Activated CD8-positive, alpha-beta memory T cell treated with anti-CD3 and anti-CD28 coated beads for 4 hours (primary cell): ENCODE measurements at places on chromosomes 1 and 21.

DNA sequence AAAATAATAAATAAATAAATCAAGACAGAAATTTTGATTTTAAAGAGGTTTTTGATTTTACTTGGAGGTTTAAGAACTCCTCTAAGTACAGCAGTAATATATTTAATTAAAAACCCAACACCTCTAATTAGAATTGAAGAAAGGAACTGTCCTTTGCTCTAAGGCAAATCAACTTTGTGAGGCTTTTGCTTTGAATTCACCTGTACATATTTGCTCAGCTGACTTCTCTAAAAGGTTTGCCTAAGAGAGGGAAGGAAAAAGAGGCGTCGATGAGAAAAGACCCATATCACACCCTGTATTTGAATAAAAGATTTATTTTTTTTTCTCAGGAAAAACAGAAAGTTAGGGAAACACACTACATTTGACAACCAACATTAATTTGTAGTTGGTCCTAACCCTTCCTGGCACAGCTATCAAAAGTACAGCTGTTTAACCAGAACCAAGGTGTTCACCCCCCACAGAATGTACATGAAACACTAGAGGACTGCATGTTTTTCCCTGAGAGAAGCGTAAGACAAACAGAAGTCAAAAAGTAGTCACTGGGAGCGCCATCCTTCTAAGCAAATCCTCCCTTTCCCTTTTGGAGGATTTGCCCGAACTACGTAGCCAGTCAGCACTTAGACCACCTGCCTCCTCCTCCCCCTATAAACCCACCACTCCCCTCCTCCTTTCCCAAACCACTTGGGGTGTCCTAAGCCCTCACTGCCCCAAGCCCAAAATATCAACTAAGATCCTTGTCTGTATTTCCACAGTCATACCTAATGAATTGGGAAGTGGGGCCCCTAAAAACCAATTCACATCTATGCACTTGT lies 4.9 kb downstream of the MCL1 start:
- no peak for DNase-seq

- no peak for DNase-seq
These were observed 43.4 kb downstream of the WASF2 start for GRCh38 chr1:27446496-27447020.

DNA sequence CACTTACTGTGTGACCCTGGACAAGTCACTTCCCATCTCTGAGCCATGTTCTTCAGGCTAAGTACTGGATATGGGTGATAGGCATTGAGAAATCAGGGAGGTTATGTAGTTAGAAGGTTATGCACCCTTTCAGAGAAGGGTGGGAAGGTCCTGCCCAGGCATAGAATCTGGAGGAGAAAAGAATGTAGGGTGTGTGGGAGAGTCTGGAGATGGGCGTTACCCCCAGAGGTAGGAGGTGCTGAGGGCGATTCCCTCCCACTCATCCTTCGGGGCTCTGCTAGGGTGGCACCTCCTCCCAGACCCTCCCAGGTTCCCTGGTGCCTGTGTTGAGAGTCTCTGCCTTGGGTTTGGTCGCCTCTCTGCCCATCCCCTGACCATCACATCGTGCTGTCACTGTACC lies 51.1 kb downstream of the IGSF21 start:
- DNase-seq = no peak

DNA sequence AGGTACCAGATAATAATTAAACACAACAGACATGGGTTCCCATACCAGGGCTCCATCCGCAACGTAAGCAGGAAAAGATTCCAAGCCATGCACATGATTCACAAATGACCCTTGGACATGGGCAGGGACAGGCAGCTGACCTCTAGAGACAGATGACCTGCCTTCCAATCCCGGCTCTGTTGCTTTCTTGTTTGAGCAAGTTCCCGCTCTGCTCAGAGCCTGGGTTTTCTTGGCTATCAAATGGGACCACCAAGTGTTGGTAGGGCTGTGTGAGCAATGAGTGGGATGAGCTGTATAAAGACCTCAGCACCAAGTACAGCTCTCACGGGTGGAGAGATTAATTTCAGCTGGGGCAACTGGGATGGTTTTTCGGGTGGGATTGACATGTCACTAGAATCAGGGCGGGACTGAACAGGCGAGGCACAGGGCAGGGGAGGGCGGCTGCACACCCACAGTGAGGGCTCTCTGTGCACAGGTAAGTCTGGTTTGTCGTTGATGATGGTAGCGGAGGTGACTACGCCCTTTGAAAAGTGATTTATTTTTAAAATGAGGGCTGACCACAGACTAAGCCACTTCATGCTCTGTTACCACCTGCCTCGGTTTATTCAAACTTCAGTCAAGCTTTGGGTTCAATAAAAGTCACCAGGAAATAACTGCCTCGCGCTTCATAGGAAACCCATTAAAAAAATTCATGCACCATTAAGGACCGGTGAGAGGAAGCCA lies 57.5 kb upstream of the IFFO2 start:
- DNase-seq = no peak

DNA sequence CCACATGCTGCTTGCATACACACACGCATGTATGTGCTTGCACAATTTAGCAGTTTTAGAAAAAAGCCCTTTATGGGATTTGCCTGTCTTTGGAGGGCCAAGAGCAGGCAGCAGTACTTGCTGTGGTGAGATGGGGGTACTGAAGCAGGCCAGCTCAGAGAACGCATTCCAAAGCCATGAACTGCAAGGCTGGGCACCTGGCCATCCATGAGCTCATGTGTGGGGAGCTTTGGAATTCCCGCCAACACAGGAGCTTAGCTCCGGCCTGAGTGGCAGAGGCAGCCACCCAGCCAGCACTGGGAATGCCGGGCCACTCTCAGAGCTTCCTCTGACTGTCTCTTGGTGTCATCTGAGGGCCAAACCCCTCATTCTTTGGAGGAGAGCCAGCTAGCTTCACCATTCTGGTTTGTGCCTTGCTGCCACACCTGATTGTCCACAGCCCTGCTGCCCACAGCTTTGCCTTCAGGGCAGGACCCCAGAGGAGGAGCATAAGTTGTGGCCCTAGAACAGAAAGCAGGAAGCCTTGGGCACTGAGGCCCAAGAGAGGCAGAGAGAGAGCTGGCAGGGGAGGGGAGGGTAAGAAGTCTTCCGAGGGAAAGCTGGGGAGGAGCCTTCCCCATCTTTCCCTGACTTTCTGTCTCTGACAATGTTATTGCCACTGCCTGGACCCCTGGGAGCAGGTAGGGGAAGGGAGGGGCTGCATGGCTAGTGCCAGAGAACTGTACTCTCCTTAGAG lies 92.1 kb upstream of the POU3F1 start:
- DNase-seq = no peak

DNA sequence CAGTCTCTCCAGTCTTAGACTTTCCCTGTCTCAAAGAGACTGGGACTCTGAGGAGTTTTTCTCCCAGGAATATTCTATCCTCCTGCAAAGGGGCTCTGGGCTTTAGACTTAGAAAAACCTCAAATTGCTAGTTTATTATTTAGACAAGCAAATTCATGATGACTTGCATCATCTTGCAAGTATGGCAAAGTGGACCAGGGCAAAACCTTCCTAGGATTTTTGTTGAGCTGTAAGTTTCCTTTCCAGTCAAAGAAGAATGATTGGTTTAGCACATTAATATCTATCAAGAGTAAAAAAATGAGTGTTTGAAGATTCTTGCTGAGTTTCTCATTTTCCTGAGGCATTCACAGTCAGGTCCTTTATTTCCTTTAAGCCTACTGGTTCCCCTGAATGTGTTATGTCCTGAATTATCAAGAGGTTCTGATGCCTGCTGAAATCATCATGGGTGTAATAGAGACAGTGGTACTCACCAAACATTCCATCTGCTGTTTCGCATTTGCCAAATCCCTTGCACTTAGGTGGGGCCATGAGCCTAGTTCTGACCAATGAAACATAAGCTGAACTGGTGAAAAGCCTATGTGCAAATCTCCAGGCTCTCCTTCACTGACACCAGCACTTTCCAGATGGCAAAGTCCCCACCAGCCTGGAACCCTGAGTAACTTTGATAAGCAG lies 25.2 kb upstream of the SPAG17 start:
- no peak for DNase-seq

DNA sequence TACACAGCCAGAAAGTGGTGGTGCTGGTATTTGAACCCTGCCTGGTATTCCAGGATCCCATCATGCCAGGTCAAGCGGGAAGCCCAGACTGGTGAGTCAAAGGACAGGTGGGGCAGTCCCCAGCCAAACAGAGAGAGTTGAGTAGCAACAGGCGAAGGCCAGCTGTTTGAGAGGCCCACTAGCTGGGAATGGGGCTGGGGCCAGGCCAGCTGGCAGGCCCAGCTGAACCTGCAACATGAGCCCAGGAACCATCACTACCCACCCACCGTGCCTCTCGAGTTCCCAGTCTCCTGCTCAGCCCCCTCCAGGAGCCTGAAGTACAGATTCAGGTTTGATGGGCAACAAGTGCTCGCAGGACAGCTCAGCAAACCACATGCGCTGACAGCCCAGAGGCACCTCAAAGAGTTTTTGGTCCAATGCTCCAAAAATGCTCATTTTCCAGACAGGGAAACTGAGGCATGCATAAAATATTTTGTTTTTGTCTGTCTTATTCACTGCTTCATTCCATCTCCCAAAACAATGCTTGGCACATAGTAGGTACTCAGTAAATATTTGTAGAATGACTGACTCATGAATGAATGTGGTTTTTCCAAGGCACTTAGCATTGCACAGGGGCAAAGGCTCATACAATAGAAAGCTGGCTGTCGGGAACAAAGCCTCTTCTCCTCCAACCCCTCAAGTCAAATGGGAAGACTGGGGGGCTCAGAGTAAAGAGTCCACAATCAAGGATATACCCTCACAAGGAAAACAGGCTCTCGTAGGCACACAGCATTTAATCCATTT lies 42.5 kb upstream of the CLIC4 start:
- DNase-seq = no peak

- DNase-seq = no peak
These were observed 103.2 kb upstream of the SLC25A33 start for GRCh38 chr1:9435854-9436640.

GRCh38 chr1:88649932-88650331 lies 34.1 kb upstream of the PKN2 start:
- no peak for DNase-seq

DNA sequence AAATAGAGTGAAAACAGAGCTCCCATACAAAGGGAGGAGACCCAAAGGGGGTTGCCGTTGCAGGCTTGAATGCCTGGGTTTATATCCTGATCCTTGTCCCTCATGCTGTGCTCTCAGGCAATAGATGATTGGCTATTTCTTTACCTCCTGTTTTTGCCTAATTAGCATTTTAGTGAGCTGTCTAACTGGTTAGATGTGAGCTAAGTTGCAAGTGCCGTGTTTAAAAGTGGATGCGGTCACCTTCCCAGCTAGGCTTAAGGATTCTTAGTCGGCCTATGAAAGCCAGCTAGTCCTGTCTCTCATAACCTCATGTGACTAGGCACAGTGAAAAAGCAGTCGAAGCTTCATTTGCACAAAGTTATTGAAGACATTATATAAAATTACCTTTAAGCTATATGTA lies 356.7 kb upstream of the TMPRSS15 start:
- no peak for DNase-seq

DNA sequence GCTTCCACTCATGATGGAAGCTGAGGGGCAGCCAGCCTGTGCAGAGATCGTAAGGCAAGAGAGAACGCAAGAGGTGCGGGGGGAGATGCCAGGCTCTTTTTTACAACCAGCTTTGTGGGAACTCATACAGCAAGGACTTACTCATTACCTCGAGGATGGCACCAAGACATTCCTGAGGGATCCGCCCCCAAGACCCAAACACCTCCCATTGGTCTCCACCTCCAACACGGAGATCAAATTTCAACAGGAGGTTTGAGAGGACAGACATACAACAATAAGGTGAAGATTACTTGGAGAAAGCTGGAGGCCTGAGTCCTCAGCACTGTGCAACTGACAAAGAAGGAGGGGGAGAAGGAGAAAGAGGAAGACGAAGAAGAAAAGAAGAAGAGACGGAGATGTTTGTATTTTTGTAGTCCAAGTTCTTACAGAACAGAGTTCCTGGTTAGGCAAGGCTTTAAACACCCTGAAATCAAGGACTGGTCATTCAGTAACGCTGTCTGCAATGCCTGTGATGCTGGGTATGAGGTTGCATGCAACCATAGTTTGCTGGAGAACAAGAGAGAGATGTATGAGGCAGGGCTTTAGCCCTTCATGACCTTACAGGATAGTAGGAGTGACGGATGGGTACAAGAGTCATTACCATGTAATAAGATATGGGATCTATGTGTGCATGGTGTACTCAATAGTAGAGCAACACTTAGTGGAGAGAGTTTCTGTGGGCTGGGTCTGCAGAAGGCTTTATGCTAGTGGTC lies 19.7 kb upstream of the GALNT2 start:
- DNase-seq = no peak

DNA sequence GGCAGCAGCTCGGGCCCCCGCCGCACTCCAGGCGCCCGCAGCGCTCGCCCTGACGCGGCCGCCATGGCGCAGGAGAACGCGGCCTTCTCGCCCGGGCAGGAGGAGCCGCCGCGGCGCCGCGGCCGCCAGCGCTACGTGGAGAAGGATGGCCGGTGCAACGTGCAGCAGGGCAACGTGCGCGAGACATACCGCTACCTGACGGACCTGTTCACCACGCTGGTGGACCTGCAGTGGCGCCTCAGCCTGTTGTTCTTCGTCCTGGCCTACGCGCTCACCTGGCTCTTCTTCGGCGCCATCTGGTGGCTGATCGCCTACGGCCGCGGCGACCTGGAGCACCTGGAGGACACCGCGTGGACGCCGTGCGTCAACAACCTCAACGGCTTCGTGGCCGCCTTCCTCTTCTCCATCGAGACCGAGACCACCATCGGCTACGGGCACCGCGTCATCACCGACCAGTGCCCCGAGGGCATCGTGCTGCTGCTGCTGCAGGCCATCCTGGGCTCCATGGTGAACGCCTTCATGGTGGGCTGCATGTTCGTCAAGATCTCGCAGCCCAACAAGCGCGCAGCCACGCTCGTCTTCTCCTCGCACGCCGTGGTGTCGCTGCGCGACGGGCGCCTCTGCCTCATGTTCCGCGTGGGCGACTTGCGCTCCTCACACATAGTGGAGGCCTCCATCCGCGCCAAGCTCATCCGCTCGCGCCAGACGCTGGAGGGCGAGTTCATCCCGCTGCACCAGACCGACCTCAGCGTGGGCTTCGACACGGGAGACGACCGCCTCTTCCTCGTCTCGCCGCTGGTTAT lies 2.8 kb downstream of the KCNJ9 start:
- DNase-seq = peak; percentile 36

DNA sequence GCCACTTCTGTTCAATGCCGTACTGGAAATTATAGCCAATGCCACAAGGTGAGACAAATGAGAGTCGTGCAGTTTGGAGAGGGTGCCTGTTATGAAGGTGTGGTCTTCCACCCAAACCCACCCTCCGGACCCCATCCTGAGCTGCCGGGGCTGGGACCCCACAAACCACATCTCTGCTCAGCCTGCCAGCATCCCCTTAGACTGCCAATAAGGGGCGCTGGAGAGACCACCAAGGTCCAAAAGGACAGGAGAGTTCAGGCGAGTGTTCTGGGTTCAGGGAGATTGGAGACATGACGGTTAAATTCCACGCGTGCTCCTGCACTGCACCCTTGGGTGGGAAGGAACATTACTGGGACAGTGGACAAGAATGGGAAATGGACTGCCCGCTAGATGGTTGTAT lies 48.7 kb upstream of the COL18A1 start:
- no peak for DNase-seq

- DNase-seq = no peak
These were observed 35.9 kb upstream of the ZNF326 start for GRCh38 chr1:89958851-89959654.

GRCh38 chr1:12201352-12202189 lies 28.3 kb upstream of the VPS13D start:
- no peak for DNase-seq

GRCh38 chr1:190464690-190465089 lies 13.0 kb downstream of the BRINP3 start:
- no peak for DNase-seq

- no peak for DNase-seq
These were observed 35.8 kb downstream of the C1orf198 start for GRCh38 chr1:230832476-230832875.
